Right atrium auricular region (tissue), 2 donors: ENCODE measurements at places on chromosomes 2 and 18.
A peak's percentile ranks its signal among the peaks of the same experiment; 100 is the strongest.

DNA sequence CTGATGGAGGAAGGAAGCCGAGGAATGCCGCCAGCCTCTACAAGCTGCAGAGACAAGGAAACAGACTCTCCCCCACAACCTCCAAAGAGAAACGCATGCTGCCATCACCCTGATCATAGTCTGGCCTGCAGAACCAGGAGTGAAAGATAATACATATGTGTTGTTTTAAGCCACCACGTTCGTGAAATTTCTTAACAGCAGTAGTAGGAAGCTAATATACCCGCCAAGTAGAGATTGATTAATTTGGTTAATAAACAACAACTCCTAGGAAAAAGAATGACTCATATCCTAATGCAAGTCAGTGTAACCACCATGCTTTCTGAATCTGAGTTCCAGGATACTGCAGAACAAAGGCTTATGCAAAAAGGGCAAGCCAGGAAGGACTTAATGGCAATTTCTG lies 36.6 kb downstream of the LONRF2 start:
- peak; percentile 36 for DNase-seq

- DNase-seq, result no peak
Observed at GRCh38 chr18:37409878-37410277, 155.7 kb downstream of the CELF4 start.

- DNase-seq, result no peak
Observed at GRCh38 chr18:33116376-33116775, 324.1 kb downstream of the CCDC178 start.

- DNase-seq, result no peak
Observed at GRCh38 chr2:31067259-31067658, 71.0 kb downstream of the GALNT14 start.

DNA sequence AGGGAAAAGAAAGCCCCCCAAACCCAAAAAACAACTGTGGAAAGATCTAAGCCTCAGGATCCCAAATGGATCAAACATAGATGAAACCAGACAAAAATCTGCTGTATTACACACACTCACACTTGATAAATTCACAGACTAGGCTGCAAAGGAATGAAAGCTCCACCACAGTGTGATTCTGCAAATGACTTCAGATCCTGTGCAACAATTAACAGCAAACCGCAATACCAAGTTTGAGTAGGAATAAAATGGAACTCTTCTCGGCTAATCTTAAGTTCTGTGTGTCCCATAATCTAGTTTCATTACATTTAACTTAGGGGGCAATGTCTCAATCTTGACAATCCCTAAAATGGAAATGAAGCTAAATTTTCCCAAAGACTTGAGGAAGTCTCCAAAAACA lies 11.9 kb downstream of the CLK1 start:
- no peak for DNase-seq

DNA sequence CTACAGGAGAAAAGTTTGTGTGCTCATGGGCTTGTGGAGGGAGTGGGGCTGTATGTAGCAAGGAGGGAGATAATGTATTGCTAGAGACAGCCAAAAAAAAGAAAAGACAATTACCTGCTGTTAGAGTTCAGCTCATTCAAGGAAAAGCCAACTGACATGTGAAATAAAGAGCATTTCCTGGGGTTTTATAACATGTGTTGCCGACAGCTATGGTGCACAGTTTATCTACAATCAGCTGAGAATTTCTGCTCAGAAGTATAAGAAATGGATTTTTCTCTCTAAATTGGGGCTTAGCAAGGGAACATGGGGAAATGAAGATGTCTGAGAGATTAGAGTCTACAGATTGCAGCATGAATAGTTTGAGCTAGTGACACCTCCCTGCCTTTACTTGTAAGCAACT lies 674.1 kb downstream of the SUCLG1 start:
- DNase-seq, result no peak

DNA sequence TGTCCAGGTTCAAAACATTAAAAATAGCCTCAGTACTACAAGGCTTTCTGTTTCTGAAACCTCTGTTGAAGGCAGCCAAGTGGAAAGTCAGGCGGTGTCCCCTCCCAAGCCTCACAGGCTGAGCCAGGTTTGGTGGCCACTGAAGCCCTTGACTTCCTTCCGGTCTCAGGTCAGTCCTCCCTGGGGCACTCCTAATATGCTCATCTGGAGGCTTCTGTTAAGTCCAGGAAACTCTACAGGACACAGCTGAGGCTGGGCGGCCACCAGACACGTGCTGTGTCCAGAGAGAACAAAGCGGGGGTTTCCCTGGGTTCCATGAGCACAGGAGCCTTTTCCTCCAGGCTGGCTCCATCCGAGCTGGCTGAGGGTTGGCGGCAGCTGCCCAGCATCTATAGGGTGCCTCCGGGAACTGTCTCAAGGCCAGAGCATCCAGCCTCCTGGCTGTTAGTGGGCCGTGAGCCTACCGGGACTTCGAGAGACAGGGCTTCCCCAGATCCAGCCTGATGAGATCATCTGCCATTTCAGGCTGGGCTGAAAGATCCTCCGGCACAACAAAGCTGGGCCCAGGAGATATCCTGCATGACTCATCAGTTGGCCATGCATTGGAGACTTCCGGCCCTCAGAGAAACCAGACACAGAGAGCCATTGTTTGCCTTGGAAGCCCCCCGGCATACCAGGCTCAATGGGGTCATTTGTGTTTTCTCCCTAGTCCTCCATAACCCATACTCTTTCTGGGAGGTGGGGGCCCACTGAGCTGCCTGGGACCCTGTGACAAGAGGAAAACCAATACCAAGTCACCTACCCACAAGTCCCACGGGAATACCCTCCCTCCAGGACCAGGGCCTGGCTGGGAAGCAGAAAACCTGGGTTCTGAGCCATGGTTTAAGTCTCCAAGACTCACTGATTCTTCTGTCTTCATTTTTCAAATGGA lies 71.7 kb downstream of the HS1BP3 start:
- peak; percentile 95 for DNase-seq
